ENCODE measurements at places on chromosomes 5 and 9. TPM values are rescaled to one million over a fixed set of nuclear protein-coding genes. Genes with fewer than 3 reads are reported as not detected.

The FOXD4L6 gene
- 0.13 TPM for total RNA-seq

The SHROOM1 gene
- total RNA-seq, result 10.3 TPM

The TYRP1 gene
- 0.74 TPM for total RNA-seq

The PCDHGA5 gene
- 0.21 TPM for total RNA-seq

The WDR38 gene
- total RNA-seq, result not detected

The FCHO2 gene
- total RNA-seq, result 8.1 TPM

The SLC45A2 gene
- total RNA-seq, result not detected

DNA sequence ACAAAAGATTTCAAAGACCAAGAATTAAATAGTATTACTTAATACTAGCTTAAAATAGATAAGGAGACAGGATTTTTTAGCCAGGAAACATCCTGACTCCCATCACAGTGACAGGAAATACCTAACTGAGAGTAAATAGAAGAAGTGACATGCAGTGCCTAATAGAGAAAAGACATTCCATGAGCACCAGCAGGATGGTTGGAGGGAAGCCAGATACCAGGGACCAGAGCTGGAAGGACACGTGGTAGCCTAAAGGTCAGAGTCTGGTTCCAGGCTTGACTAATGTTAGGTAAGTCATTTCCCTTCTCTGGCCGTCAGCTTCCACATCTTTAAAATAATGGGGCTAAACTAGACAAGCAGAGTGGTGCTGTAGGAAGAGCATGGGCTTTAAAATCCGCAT, 41.6 kb downstream of the CDK5RAP2 start:
- DNase-seq, result peak; percentile 44

DNA sequence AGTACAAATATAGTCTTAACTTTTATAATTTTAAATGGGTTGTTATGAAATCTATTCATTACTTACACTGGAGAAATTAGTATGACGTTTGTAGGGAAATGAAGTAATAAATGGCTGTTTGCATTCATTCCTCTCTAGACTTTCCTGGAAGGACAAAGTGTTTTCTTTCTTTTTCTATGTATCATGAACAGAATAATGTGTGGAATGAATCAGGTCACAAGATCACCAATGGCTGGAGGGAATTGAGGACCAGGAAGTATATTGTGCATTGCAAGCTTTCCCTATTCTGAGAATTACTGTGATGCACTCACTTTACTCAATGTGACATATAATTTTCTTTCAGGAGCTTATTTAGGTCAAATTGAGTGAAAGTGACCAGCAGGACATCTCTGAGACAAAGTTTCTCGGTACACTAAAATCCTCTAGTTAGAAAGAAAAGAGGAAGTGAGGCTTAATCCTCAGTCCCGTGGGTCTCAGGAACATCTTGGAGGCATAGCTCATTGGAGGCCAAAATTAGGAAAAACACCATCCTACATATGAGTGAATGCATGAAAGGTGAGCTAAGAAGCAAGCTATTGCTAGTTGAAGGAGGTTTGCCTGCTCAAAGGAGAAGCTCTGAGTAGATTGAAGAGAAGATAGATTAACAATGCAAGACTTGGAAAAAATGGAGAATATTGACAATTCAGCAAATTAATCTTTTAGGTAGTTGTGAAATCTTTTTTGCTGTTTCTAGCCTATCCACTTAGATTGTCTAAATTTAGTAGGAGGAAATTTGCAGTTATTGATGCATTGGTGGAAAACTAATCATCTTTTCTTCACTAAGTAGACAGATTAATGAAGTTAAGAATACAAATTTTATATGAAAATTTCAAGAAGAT, 28.0 kb downstream of the ERAP2 start:
- DNase-seq, result no peak

- DNase-seq, result peak; percentile 17
Observed at GRCh38 chr5:82749461-82749820, 327.8 kb downstream of the TMEM167A start.

- peak; percentile 42 for DNase-seq
Observed at GRCh38 chr5:102561894-102562760, 63.3 kb upstream of the SLCO6A1 start.

GRCh38 chr5:172939071-172939470, 20.2 kb upstream of the RPL26L1 start:
- DNase-seq, result peak; percentile 36

GRCh38 chr9:117839862-117840261, 135.7 kb downstream of the TLR4 start:
- no peak for DNase-seq

DNA sequence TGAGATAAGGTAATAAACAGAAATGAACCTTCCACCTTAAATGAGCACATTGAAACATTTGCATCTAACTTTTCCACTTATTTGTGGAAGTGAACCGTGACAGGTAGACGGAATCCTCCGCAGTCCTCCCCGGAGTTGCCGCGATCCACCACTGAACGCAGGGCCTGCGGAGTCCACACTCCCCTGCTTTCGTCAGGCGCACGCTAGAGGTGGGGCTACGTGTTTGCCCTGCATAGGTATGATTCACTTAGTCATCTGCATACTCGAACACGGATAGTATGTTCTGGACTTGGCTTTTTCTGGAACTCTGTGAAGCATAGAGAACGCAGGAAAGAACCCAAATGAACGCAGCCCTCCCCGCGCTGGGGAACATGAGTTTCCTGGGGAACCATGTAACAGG, 272.8 kb upstream of the IRX4 start:
- DNase-seq, result no peak

DNA sequence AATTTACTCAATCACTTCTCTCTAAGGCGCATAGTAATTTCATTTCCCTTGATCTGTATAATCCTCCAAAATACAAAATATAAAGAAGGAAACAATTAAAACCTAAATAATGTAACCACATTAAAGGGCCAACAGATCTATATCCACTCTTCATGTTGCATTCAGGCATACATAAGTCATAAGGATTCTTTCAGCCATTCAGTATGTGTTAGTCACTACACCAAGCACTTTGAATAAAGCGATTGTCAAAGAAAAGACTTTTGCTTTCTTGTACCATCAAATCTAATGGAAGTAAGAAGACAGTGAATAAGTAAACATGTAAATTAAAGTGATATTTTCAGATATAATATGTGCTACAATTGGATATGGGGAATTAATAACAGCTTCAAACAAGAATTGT, 569.2 kb upstream of the PTPRD start:
- peak; percentile 18 for DNase-seq

DNA sequence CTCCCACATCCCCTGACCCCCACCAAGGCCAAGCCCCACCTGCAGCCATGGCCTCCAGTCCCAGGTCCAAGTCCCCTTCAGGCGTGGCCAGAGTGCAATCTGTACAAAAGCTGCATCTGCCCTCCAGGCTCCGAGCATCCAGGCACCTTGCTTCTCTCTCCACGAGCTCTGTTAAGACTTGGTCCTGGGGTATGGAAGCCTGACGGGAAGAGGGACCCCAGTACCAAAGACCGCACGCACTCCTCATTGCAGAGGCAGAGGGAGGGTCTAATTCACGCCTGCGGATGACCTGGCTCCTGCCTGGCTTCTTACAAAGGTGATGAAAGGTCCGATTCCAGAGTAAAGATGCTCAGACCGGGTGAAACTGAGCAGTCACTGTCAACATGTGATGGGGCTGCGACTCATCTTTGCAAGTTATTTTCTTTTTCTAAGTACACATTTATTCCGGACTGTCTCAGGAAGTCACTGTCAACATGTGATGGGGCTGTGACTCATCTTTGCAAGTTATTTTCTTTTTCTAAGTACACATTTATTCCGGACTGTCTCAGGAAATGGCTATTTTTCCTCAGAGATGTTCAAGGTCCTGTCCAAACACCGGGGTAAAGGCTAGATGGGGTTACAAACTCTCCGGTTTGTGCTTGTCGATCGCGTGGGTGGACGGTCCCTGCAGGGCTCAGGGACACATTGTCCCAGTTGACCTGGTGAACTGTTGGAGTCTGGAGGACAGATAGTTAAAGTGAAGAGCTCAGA, 252.0 kb upstream of the IRX4 start:
- DNase-seq, result peak; percentile 21

DNA sequence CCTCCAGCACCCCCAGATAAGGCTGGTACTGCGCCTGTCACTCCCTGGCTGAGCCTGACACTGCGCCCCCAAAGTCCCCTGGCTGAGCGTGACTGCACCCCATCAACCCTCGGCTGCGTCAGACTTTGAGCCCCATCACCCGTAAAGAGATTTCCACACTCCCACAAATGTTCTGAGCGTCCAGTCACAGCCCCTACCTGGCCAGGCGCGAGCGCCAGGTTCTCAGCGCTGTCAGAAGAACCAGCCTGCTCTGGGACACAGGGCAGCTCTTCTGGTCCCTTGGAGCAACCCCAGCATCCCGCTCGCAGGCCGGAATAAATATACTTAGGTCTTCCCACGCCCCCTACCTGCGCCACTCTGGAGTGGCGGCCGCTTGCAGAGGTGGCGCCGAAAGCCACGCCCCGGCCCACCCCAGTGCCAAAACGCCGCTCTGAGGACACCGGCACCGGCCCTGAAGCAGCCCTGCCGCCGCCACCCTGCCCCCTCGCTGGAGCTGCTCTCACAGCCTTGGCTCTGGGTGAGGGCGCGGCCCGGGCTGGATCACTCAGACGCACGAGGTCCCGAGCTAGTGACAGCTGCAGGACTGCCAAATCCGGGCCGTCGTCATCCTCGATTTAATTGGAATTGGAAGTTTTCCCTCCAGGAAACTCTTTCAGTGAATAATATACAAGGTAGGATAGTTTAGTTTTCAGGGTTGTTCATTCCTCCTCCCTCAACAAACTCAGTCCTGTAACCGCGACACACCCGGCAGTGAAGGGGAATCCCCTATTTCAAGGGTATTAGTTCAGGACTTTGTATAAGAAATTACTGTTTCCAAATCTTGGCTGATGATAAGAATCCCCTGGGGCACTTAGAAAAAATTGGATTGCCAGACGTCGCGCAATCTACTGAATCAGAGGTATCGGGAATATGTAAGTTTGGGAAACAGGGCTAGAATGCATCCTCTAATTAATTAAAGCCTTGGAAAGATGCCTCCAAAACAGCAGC, 1.2 kb upstream of the CEMIP2 start:
- peak; percentile 61 for DNase-seq

GRCh38 chr9:129327552-129328328, 149.7 kb upstream of the IER5L start:
- no peak for DNase-seq

- DNase-seq, result no peak
Observed at GRCh38 chr9:5690278-5690677, 61.4 kb downstream of the RIC1 start.

Measured in HT1080 (cell line).